ENCODE measurements at places on chromosomes 7 and 10.

GRCh38 chr7:134730411-134730829 is 49.0 kb upstream of the CALD1 start:
- DNase-seq, result no peak

DNA sequence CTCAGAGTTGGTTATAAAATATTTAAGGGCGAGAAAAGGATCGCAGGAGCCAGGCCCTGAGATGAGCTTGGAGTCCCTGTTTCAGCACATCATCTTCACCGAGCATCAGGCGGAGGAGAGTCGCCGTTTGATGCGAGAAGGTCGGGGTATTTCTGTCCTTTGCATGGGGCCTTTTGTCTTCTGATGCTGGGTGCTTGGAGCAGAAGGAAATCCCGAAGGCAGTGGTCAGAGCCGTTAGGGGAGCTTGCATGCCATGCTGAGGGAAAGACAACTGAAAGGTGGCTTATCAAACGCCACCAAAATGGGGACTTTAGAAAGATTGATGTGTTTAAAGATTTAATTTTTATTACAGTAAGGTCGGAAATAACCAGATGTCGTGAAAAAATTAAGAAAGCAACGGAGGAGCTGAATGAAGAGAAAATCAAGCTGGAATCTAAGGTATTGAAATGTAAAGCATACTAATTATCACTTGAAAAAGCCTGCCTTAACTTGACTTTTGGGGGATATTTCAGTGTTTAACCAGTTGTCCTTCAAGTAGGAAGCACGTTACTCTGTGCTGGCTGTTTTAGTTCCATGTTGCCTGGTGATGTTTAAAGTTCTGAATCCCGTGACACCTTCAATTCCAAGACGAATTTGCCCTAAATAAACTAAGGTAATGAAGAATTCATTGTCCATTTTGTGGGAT is 845 bp downstream of the CCDC172 start:
- no peak for DNase-seq

DNA sequence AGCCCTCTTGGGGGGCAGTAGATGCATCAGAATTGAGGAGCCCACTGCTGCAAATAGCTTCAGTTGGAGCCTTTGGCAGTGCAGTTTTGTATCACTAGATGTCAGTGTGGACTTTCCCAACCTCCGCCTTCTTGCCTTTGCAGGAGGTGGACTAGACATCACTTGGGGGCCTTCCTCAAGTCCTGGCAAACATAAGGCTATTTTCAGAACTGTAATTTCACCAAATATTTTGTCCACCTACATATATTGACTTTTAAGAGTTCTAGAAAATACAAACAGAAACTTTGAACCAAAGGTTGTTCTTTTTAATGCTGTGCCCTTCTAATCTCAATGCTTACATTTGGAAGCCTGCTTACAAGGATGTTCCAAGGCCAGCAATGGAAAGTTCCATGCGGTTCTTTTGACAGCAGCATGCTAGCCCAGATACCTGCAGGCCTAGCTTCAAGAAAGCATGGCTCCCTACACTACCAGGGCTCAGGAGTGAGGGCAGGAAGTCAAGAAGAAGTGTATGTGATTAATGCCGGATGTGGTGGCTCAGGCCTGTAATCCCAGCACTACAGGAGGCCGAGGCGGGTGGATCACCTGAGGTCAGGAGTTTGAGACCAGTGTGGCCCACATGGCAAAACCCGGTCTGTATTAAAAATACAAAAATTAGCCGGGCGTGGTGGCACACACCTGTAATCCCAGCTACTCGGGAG is 8.0 kb upstream of the ZNRF2 start:
- no peak for DNase-seq

- no peak for DNase-seq
These were observed 23.7 kb downstream of the SH2B2 start for GRCh38 chr7:102310414-102310815.

- no peak for DNase-seq
These were observed 29.2 kb upstream of the KLF6 start for GRCh38 chr10:3813986-3814837.

DNA sequence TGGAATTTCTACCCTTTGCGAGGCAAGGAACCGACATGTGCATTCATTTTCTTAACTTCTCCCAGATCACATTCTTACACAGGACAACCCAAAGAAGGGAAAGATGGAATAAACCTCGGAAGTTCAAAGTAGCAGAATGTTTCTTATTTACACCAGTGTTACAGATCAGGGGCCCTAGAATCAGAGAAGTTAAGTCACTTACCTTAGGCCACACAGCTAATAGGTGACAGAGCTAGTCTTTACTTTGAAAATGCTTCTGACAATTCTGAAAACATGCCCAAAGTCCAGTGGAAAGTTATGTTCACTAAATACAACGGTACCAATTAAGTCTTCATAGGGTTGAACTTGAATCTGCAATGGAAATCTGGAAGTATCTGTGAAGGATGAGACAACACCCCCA is 437.7 kb downstream of the DPP6 start:
- no peak for DNase-seq

GRCh38 chr10:103763374-103764202 is 91.8 kb downstream of the SH3PXD2A start:
- DNase-seq, result no peak

DNA sequence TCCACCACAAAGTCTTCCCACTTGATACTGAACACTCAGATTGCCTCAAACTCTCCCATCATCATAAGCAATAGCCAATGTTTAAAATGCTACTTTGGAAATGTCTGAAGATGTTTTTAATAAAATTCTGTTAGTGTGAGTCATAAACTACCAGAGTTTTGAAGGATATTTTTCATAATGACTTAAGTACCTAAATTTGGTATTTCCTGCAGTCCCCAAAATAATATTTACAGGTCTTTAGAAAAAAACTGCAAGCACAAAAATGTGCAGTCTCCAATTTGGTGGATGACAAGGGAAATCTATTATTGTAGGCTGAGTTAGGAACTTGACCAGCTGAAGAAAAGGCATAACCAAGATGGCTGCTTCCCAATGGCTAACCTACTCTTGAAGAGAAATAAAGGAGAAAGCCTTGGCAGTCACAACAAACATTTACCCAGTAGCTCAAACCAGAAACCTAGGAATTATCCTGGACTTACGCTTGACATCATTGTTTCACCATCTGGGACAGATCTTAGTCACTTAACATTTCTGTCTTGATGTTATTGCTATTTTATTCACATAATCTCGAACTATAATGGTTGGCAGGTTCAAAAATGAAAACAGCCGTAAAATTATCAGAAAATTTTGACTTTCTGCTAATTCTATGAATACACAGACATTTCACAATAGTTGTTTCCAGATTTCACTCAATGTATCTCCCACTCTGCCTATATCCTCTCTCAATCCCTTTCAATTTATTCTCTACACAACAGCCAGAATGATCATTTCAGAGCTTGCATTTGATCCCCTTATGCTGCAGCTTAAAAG is 111.2 kb upstream of the STEAP1B start:
- DNase-seq, result no peak

- DNase-seq, result no peak
These were observed 124.3 kb downstream of the ACTR3B start for GRCh38 chr7:152883858-152884257.

DNA sequence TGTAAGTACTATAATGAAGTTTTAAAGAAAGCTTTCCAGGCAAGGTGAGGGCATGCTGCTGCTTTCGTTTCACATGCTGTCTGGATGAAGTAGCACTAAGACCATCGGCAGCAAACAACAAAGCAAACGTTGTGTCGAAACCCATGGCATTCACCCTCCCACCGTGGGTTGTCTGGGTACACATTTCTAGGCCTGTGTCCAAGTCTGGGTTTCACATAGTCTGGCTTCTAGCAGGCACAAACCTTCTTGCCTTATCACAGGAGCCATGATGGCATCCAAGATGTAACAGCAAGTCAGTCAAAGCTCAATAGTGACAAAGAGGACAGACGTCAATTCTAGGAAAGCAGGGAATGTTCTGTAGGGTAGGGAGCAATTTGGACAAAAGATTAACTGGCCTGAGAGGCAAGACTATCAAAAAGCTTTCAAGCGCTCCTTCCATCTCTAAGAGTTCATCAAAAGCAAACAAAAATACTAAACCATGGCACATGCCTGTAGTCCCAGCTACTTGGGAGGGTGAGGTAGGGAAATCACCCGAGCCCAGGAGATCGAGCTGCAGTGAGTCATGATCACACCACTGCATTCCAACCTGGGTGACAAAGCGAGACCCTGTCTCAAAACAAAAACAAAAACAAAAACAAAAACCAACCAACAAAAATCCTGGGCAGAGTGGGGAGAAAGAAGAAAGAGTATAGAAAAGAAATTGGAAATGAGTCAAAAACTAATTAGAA is 42.7 kb downstream of the PAXIP1 start:
- DNase-seq, result no peak

- no peak for DNase-seq
These were observed 43.3 kb upstream of the ADGRA1 start for GRCh38 chr10:133044401-133044811.

GRCh38 chr10:200405-200804 is 65.2 kb downstream of the ZMYND11 start:
- DNase-seq, result no peak

GRCh38 chr7:75740846-75741497 is 2.2 kb upstream of the HIP1 start:
- peak; percentile 36 for DNase-seq

DNA sequence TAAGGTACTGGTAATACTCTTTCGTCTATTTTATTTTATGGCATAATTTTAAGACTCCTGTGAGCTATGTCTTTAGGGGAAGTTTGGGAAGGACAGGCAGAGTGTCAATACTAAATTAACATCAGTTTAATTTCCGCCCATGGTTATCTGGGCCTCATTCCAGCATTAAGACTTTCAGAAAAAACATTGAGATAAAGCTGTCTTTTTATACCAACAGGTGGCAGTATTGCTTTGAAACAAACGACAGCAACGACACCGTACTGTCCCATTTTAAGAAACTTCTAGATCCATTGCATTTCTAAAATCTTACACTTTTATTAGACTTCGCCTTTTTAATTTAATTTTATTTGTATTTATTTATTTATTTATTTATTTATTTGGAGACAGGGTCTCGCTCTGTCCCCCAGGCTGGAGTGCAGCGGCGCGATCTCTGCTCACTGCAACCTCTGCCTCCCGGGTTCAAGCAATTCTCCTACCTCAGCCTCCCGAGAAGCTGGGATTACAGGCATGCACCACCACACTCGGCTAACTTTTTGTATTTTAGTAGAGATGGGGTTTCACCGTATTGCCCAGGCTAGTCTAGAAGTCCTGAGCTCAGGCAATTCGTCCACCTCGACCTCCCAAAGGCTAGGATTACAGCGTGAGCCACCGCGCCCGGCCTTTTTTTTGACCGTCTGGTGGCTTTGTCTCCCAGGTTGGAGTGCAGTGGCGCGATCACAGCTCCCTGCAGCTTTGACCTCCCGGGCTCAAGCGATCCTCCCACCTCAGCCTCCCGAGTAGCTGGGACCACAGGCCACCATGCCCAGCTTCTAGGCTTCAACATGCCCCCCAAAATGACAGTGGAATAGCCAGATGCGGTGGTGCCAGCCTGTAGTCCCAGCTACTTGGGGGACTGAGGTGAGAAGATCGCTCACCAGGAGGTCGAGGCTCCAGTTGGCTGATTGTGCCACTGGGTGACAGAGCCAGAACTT is 78.7 kb upstream of the C1GALT1 start:
- peak; percentile 48 for DNase-seq

DNA sequence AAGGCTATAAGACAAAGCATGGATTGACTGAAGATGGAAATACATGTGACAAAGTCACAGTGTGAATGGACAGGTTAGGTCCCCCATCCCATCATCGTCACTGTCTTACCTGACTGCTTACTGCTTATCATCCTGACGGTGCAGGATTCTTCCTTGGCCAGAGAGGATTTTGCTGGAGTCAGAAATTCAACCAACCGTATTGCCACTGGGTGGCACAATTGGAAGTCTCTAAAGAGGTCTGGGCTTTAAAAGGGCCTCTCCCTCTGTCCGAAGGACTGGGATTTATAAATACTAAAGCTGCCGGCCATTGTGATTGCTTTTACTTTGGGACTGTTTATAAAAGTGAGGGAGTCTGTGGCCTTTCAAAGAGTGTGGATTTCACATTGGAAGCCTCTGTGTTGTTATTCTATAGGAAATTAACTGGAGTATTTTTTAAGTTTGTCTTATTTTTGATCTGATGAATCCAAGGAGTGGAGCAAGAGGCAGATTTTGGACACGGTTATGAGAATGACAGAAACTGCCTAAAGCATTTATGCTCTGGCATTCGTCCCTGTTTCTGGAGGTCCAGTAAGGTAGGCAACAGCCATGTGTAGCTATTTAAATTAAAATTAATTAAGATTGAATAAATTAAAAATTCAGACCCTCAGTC is 113.3 kb upstream of the CREB5 start:
- DNase-seq, result peak; percentile 27

DNA sequence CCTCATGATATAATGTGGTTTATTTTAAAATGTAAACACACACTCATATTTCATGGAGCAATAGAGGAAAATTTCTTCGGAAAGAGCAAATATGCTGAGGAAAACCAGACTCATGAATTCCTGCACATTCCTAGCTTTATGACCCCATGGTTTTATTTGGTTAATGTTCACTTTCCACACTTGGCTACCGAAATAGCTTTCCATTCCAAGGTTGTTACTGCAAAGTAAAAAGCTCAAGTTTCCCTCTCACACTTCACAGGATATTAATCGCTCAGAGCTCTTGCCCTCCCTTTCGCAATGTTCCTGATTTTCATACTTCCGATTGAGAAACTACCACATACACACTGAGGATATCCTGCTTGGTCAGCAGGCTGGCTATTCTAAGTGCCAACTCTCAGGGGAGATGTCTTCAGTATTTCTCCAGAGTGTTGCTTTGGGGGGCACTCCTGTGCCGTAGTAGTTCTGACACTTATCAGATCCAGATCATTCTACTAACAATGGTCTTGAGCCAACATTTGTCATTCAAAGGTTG is 77.5 kb upstream of the STEAP1B start:
- peak; percentile 79 for DNase-seq

- no peak for DNase-seq
These were observed 115.4 kb upstream of the ACBD5 start for GRCh38 chr10:27355918-27356573.

GRCh38 chr7:131170440-131171271 is 157.0 kb upstream of the MKLN1 start:
- DNase-seq, result no peak

DNA sequence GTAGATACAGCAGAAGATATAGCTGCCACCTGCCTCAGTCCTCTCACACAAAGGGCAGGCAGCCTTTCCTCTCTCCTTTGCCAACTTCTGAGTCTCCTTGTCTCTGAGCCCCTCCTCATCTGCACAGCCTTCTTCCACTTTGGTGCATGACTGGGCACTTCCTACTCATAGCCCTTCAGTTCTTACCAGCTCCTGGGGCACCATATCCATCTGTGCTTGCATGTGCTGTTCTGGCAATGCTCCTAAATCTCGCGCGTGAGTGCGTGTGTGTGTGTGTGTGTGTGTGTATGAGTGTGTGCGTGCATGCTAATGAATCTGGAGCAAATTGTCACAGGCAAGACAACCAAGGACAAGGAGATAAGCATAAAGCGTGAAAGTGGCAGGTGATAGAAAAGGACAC is 1271.6 kb upstream of the SORCS1 start:
- no peak for DNase-seq

- DNase-seq, result no peak
These were observed 136.6 kb downstream of the AHR start for GRCh38 chr7:17434841-17435692.

All from renal cortex interstitium (tissue), 15 donors.